SW 1271 (cell line): ENCODE measurements at places on chromosomes 3 and 15.

DNA sequence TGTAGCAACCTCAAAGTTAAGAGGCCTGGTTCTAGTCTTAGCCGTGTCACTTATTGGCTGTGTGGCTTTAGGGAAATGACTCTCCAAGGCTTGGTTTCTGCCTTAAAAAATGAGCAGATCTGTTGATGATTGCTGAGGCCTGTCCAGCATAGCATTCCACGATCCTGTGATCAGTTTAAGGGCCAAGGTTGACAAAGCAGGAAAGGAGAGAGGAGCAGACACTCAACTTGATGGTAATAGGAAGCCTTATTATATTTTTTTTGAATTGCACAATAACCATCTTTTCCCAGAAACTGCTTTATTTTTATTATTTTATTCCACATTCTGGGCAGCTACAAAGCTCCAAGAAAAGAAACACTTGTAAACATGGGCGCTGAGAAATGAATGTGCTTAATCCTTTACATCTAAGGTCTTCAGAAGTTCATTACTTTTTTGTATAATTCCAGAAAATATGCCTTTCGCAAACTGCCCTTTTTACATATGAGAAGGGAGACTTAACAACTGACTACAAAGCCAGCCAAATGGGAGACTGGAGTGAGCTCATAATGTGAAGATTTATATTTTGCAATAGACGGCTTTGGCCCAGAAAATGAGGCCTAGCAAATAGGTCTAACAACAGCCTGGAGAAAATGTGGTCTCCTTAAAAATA is 241.0 kb downstream of the ATP8B4 start:
- DNase-seq = no peak

GRCh38 chr3:131081224-131081623 is 54.5 kb downstream of the NEK11 start:
- no peak for DNase-seq

- DNase-seq = no peak
Observed at GRCh38 chr3:43341788-43342187, 55.4 kb downstream of the SNRK start.

DNA sequence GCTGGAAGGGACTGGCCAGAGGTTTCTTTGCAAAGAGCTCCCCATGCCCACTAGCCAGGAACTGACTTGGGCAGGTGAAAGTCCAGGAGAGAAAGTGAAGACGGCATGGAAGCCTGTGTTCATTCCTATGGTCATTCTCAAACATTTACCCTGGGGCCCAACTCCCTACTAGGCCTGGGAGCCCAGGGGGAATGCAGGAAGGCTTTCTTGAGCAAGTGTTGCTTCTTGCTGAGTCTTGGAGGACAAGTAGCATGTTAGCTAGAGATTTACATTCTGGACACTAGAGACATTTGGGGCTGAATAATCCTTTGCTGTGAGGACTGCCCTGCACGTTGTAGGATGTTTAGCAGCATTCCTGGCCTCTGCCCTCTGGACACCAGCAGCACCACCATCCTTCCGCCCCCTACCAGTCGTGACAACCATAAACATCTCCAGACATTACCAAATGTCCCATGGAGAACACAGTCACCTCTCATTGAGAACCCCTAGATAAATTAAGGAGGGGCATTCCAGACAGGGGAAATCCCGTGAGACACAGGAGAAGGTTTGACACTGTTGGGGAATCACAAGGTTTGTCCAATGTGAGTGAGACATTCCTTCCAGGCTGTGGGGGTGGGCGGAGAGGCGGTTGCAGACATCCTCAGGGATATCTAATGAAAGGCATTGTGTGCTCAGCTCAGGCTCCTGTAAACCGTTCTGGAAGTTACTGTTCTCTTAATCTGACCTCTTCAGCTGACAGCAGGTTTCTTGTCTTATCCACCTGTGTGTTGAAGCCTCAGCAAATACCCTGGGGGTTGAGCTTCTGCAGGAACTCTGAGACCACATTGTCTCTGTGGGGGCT is 236.2 kb downstream of the TLE3 start:
- DNase-seq = no peak
